ENCODE measurements at places on chromosomes 11 and 22.

DNA sequence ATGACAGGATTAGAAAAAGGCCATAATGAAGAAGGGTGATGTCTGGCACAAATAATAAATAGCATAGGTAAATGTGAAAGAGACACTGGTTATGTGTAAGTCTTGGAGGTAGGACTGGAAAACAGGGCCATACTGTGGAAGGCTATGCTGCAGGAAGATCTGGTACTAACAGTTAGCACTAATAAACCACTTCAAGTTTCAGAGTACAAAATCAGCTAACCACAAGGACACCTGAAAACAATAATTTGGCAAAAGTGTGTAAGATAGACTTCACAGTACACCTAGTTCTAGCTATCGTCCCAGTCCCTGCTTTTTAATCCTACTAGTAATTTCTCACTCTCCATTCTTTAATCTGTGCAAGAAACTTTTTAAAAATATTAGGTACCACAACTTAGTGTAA lies 44.3 kb downstream of the CWF19L2 start:
- no peak for DNase-seq

GRCh38 chr11:69309631-69310280 lies 15.8 kb downstream of the MYEOV start:
- DNase-seq = no peak

- DNase-seq = no peak
These were observed 67.6 kb upstream of the MTMR2 start for GRCh38 chr11:95991545-95991944.

- no peak for DNase-seq
These were observed 5.3 kb downstream of the SERPIND1 start for GRCh38 chr22:20779014-20779817.

DNA sequence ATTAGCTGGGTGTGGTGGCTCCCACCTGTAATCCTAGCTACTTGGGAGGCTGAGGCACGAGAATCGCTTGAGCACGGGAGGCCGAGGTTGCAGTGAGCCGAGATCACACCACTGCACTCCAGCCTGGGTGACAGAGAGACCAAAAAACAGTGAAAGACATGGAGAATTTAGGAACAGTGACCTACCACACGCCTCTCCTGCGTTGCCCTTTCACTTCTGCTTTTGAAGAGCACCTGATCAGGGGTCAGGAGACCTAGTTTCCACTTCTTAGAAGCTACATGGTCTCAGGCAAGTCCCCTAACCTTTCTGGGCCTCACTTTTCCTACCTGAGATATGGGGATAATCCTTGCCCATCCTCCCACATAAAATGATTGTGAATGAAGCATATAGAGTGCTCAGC lies 12.2 kb downstream of the SLC35C1 start:
- no peak for DNase-seq

- DNase-seq = no peak
These were observed 539.3 kb downstream of the OPCML start for GRCh38 chr11:132992838-132993631.

GRCh38 chr22:36965696-36966095 lies 52.3 kb downstream of the CSF2RB start:
- DNase-seq = no peak

DNA sequence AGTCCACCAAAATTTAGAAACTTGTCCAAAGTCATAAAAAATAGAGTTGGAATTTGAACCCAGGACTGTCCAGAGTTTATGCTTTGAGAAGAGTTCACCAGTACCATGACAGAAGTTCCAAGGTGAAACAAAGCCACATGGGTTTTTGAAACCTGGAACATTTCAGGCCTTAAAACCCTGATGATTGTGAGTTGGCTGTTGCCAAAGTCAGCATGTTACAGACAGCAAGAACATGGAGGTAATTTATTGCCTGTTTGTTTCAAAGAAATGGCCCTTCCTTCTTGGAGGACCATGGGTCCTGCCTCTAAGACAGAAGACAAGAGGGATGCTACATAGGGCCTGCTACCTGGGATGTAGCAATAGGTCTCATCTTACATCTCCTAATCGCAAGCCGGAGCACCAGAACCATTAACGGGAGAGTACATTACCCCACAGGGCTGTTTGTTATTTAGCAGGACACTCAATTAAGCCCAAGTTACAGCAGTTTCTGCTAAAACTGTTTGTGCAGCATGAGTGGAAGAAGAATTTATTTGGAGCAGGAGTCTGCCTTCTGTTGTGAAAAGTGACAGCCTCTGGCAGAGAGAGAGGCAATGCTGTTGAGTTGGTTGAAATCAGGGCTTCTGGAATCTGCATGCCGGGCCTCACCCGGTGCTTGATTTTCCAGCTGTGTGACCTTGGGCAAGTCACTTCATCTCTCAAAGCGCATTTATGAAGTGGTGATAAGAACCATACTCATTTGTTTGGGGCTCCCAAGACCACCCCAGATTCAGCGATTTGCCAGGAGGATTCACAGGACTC lies 136.2 kb downstream of the LDLRAD3 start:
- DNase-seq = no peak

GRCh38 chr22:23832226-23833016 lies 6.4 kb downstream of the DERL3 start:
- DNase-seq = no peak

Measured in D341Med (cell line).